Activated naive CD8-positive, alpha-beta T cell treated with anti-CD3 and anti-CD28 coated beads for 36 hours (primary cell): ENCODE measurements at places on chromosomes 4 and X. TPM values are rescaled to one million over a fixed set of nuclear protein-coding genes. Genes with fewer than 3 reads are reported as not detected.

GRCh38 chrX:85922821-85923220 is 124.5 kb downstream of the CHM start:
- DNase-seq = no peak

DNA sequence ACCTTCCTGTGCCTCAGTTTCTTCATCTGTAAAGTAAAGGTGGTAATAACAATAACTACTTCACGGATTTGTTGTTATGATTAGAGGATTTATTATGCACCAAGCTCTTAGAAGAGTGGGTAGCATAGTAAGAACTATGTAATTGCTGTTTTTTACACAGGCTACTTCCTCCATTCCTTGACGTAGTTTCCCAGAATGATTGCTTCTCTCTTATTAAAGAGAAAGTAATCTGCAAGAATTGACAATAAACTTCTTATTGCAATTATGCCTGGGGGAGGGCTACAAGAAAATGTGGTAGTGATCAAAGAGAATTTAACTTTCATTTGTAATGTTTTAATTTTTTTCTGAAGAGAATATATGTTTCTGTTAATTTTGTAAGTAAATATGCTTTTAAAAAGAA is 238.7 kb downstream of the GASK1B start:
- no peak for DNase-seq

The SYNPO2 gene
- 0.26 TPM for total RNA-seq

The ARAP2 gene
- total RNA-seq = 21.0 TPM

DNA sequence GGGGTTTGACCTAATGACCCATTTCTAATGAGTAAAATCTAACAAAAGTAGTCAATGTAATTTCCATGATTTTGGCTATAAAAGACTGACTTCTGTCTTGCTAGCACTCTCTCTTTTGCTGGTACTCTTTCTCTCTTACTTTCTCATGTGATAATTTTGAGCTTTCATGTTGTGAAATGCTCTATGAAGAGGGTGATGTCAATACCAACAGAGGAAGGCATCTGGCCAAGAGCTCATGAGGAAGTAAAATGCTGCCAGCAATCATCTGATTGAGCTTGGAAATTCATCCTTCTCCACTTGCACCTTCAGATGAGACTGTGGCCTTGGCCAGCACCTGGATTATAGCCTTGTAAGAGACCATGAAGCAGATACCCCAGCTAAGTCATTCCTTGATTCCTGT is 347.7 kb downstream of the HS3ST1 start:
- DNase-seq = no peak

GRCh38 chr4:164531336-164531735 is 222.6 kb upstream of the SMIM31 start:
- no peak for DNase-seq

The SPARCL1 gene
- total RNA-seq = not detected

DNA sequence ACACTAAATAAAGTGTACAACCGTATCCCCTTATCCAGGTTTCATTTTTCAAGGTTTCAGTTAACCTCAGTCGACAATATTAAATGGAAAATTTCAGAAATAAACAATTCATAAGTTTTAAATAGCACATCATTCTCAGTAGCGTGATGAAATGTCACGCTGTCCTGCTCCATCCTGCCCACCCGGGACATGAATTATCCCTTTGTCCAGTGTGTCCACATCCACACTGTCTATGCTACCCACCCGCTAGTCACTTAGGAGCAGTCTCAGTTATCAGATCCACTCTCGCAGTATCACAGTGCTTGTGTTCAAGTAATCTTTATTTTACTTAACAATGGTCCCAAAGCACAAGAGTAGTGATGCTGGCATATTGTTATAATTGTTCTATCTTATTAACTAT is 54.7 kb downstream of the FRYL start:
- DNase-seq = no peak

GRCh38 chr4:174061026-174061425 is 222.4 kb downstream of the FBXO8 start:
- DNase-seq = no peak

The CTSO gene
- total RNA-seq = 4.6 TPM

The FRMPD4 gene
- total RNA-seq = not detected
